ENCODE measurements at places on chromosomes 12 and 14.

DNA sequence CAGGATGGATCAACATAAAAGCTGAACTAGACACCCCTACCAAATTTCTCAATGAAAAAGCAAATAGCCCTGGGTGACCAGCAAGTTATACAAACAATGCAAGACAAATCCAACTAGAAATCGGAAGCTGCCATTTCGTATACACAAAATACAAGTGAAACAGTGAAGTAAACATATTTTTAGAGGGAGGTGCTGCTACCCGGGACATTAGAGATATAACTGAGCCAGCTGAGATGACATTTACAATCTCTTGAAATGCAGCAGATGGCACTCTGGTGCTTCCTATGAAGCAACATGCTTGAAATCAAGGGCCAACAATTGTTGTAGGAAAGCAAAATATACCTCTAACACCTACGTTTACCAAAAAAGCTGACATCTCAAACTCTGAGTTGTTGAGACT, 25.5 kb downstream of the BDKRB1 start:
- DNase-seq, result no peak

- DNase-seq, result no peak
Observed at GRCh38 chr12:63809566-63809965, 29.9 kb downstream of the RXYLT1 start.

DNA sequence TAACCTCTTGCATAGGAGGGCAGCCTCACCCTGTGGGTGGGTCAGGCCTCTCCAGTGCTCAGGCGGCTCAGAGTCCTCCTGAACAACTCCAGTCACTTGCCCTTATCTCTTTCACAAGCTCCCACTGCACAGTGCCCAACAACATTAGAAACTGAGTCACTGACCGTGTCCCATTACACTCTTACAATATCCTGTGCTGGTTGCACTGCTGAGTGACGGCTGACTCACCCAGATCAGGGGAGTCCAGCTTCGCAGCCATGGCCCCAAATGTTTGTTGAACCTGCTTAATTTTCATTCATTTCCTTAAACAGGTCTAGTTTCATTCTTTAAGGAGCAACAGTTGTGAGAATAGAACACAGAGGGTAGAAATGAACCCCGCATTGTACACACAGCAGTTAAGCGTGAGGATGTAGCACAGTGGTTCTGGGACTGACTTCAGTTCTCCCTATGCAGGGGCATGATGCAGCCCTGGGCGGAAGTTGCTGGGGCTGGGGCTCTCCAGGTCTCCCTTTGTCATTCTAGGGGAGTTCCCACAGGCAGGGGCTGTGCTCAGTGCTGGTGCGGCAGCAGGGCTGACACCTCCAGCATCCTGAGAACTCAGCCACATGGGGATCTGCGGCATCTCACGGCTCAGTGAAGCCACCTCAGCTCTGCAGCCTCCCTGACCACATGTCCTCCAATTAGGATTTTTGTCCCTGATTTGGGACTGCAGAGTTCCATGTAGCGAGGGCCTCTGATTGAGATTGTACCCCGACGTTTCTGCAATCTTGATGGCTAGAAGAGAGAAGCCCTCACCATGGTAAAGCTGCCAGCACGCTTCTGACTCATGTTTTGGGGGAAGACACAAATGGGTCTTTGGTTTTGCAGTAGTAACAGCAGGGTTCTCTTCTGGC, 16.1 kb downstream of the GPR68 start:
- DNase-seq, result peak; percentile 72

DNA sequence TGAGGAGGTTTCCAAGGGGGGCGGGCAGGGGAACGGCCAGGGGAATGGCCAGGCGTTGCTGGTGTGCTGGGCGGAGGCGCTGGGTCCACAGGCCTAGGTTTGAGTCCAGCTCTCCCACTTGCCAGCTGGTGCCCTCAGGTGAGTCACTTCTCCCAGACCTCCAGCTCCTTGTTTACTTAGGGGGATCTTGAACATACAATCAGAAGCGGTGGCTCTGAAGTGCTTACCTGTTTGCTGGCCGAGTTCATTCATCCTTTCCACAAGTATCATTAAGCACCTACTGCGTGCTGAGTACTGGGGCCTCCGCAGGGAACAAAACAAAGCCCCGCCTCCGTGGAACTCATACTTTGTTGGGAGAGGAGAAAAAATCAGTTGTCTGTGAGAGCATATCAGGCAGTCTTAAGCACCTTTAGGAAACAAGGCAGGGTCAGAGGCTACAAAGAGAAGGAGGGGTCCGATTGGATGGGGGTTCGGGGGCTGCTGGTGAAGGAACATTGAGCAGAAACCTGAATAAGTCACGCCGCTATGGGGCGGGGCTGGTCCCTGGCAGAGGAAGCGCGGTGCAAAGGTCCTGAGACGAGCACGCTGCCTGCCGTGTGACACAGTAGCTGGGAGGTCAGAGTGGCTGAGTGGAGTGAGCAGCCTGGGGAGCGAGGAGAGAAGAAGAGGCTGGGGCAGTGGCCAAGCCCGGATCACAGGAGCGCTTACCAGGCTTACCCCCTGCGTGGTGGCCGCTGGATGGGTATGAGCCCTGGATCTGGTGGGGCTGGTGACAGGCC, 15.1 kb downstream of the MVK start:
- no peak for DNase-seq

DNA sequence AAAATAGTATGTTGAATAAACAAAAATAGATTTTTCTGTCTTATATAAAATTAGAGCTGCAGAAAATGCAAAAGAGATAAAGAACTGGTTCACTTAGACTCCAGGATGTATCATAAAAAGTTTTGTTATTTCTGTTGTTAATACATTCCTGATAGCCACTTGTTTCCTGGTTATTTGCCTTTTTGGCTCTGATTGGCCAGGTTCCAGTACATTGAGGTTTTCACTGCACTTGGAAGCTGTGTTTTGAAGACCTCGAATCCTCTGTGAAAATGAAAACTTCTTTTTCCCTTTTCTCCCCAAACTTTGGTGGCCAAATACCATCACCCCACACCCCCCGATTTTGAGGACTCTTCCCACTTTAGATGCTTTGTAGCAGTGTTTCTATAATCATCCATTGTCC, 525.3 kb downstream of the MED13L start:
- no peak for DNase-seq

GRCh38 chr12:38771871-38772270, 133.5 kb downstream of the CPNE8 start:
- no peak for DNase-seq

GRCh38 chr14:34012978-34013720, 62.3 kb upstream of the EGLN3 start:
- no peak for DNase-seq

- DNase-seq, result no peak
Observed at GRCh38 chr12:45446013-45446412, 230.1 kb downstream of the ANO6 start.

DNA sequence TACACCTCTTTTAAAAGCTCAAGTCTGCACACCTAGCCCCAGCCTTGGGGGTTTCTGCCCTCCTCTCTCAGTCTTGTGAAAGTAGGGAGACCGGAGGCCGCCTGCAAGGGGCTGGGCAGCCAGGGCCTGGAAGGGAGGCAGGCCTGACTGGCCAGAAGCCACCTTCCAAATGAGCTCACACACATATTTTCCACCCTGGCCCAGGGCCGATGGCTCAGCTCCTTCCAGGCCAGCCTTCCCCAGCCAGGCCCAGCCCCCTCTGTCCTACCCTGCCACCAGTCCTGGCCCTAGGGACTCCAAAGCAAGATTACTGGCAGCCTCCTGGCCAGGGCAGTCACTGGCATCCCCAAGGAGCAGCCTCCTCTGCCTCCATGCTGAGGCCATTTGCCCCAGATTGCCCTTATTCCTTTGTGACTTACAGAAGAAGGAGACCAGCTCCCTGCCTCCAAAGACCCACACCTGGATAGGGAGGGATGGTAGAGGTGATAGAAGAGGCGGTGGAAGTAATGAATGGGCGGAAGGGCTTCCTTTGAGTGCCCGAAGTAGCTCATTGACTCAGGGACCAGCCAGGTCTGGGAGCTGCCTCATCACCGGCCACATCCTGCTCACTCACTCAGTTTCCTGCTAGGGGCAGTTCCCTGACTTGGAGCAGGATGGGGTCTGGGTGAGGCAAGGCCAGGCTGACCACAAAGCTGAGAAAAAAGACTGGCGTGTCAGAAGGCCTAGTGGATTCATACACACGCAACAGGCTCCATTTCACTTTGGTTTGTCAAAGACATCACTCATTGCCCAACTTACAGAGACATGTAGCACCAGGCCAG, 14.8 kb downstream of the MMP14 start:
- DNase-seq, result no peak

- no peak for DNase-seq
Observed at GRCh38 chr12:120141336-120141735, 24.8 kb upstream of the RAB35 start.

DNA sequence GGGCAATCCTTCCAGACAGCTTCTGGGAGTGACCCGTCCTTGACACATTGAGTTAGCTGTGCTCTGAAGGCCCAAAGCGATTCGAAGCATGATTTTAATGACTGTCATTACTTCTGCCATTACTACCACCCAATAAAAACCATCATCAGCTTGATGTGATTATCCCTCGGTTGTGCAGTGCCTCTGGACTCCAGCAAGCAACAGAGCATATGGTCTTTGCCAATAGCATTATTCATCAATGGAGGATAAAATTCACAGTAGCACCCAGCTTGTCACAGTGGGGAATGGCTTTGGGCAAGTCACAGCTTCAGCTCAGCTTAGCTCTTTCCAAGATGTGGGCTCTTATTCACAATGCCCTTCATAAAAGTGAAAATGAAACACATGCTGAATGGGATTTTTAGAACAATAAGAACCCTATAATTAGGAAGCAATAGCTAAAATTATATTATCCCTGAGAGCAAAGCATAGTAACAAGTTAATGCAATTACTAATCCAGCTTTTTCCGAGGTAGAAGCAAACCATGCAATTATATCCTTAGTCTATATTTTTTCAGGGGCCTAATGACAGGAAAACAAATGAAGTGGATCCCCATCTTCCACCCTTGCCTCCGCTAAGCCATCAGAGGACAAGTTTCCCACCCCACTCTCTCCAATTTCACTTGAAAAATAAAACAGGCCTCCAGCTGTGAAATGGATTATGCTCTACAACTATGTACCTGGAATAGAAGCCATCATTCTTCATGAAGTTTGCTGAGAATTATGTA, 163.0 kb upstream of the EEA1 start:
- DNase-seq, result no peak

GRCh38 chr12:67681941-67682620, 33.5 kb downstream of the DYRK2 start:
- DNase-seq, result no peak

All from T-helper 9 cell (primary cell).